Smooth muscle cell of the brain vasculature (primary cell): ENCODE measurements at places on chromosomes 11 and 22.

DNA sequence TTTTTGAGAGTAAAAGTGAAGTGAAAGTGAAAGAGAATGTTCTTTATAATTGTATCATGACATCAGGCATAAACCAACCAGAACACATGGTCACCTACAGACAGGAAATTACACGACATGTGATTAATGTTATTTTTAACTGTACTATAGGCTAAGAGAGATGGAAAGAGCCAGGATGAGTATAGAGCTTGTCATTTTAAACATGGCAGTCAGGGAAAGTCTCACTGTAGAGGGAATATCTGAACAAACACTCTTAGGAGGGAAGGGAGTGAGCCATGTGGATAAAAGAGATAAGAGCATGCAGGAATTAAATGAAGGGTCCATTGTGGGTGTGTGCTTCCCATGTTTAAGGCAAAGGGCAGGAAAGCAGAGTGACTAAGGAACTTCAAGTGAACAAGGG is 599.1 kb upstream of the FAT3 start:
- DNase-seq: no peak

DNA sequence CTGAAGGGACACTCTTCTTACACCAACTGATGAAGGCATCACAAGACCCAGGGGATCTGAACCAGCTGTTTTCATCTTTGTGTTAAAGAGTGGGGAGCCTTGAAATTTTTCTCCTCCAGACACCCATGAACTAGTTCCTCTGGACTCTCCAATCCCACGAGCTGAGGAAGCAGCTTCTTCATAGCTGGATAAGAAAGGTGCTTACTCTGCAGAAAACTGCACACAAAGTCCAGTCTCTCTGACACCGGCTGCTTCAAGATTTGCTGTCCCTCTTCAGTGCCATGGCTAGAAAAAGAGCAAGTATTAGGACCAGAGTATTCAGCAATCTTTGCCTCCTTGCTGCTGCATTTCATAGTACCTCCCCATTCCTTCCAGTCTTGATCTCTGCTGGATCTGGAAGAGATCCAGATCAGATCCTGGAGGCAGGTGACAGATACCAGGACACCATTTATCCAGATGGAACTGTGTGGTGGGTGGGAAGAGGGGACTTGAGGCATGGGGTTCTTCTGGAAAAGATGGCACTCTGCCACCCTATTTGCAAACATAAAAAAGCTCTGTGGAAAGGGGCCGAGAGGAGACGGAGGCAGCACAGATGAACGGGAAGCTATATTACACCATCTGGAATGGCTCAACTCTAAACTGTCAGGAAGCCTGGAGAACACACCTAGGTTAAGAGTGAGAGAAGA is 25.5 kb downstream of the IL18BP start:
- no peak for DNase-seq

GRCh38 chr22:20240447-20240764 is 27.7 kb downstream of the RTN4R start:
- DNase-seq: no peak

DNA sequence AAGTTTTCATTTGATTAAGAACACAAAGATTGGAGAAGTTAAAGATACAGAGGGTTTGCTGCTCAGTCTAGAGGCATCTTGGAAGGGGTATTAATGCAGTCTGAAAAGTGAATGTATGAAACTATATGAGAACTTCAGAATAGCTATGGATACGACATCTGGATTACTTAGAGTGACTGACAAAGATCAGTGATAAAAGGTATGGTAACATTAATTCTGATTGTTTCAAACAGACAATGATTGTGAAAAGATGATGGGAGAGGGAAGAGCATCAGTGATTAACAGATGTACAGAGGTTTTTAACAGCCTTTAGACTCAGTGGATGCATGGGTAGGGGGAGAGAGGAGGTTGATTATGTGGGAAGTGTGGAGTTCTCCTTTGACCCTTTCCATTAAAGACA is 919.4 kb upstream of the CNTN5 start:
- no peak for DNase-seq

DNA sequence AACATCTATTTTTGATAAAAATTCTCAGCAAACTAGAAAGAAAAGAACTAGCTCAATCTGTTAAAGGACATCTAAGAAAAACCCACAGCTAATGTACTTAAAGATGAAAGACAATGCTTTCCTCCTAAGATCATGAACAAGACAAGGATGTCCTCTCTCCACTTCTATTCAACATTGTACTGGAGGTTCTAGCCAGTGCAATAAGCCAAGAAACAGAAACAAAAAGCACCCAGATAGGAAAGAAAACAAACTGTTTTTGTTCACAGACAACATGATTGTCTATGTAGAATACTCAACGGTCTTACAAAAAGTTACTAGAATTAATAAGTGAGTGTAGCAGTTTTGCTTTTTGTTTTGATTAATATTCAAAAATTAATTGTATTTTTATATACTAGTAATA is 7.8 kb downstream of the CD3D start:
- DNase-seq: no peak

DNA sequence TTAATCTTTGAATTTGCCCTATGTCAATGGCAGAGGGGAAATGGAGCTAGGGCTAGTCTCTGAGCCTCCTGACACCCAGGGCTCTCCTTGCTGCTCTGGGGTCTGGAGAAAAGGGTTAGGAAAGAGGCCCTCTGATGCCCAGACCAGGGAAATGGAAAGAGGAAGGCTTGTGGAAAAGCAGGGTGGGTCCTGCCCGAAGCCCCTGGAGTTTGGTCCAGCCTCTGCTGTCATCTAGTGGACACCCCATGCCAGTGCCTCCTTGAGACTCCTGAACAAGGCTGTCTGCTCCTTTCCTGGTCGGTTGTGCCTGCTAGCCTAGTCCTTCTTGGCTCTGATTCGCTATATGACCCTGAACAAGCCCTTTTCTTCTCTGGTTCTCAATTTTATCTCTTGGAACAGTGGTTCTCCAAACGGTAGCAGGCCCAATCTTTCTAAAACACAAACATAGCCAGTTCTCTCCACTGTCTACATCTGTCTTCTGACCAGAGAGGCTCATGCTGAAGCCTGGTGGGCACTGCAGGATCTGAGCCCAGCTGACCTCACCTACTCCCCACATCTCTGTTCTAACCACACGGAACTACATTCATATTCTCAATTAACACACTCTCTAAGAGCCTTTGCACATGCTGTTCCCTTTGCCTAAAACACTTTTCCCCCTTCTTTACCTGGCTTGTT is 8.8 kb upstream of the PLA2G3 start:
- no peak for DNase-seq

GRCh38 chr11:92859156-92859690 is 110.2 kb upstream of the MTNR1B start:
- no peak for DNase-seq

- no peak for DNase-seq
These were observed 12.6 kb upstream of the NECTIN1 start for GRCh38 chr11:119741369-119742262.

- DNase-seq: no peak
These were observed 67.0 kb upstream of the TBCEL start for GRCh38 chr11:120956710-120957495.
